ENCODE measurements at places on chromosomes 11 and 22.

- DNase-seq: no peak
Measured at GRCh38 chr11:67999201-67999629, 4.7 kb downstream of the UNC93B1 start.

GRCh38 chr22:21682385-21683175 lies 16.8 kb downstream of the PPIL2 start:
- DNase-seq: no peak

DNA sequence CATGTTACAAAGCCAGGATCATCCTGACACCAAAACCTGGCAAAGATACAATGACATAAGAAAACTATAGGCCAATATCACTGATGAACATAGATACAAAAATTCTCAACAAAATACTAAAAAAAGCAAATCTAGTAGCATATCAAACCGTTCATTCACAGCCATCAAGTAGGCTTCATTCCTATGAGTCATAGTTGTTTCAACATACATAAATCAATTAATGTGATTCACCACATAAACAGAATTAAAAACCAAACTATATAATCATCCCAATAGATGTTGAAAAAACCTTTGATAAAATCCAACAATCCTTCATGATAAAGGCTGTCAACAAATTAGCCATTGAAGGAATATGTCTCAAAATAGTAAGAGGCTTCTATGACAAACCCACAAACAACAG lies 1007.2 kb upstream of the RAG2 start:
- no peak for DNase-seq

- DNase-seq: no peak
Measured at GRCh38 chr11:108551651-108552462, 41.7 kb downstream of the EXPH5 start.

DNA sequence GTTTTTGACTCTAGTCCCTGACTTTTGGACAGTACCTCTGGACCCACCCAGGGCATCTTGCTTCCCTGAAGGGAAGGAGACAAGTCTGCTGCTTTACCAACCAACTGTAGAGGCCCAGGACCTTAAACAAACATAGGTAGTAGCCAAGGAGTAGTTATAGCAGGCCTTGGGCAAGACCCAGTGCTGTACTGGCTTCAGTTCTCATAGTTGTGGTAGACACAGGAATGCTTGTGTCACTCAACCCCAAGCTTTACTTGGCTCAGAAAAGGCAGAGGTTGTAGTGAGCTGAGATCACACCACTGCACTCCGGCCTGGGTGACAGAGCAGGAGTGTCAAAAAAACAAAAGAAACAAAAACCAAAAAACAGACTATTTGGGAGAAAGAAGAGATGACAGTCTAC lies 21.3 kb upstream of the OR52M1 start:
- no peak for DNase-seq

DNA sequence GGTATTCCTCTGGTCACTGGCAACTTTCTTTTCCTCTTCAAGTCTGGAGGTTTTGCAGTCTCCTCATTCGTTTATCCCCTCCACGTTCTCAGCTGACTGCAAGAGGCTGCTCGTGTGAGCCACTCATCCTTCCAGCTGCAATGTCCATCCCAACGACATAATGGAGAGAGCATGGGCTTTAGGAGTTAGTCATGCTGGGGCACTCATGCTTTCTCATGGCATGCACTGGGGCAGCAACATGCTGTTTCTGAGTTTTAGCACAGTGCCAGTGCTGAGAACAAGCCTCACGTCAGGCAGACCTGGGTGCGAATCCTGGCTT lies 7.1 kb downstream of the DCPS start:
- no peak for DNase-seq

GRCh38 chr22:25023879-25024278 lies 71.4 kb downstream of the KIAA1671 start:
- no peak for DNase-seq

GRCh38 chr11:122109932-122110331 lies 6.1 kb downstream of the BLID start:
- DNase-seq: no peak

DNA sequence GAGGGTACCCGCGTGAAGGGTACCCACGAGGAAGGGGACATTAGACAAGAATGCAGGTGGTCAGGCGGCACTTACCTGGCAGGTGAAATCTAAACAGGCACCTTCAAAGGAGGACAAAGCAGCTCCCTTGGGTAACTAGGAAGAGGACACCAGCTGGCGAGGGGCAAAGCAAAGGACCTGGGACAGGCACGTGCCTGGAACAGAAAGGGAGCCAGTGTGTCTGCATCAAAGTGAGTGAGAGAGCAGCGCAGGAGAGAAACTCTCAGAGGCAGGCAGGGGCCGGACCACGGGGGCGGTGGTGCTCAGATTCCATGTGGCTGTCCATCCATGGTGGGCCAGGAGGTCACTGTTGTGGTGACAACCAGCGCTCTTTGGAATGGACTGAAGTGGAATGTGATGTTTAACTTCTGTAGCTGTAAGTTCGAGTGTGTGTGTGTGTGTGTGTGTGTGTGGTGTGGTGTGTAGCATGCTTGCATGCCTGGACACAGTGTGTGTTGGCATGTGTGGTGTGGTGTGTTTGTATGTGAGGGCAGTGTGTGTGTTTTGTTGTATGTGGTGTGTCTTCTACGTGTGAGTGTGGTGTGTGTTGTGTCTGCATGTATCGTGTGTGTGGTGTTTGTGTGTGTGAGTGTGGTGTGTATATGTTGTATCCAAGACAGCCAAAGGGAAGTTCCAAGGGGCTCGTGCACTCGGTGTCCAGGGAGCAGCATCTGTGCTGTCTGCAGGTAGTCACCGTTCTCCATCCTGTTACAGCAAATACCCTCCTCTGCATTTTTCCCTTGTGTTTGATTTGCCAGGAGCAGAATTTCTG lies 86.4 kb downstream of the CDKN1C start:
- DNase-seq: no peak

DNA sequence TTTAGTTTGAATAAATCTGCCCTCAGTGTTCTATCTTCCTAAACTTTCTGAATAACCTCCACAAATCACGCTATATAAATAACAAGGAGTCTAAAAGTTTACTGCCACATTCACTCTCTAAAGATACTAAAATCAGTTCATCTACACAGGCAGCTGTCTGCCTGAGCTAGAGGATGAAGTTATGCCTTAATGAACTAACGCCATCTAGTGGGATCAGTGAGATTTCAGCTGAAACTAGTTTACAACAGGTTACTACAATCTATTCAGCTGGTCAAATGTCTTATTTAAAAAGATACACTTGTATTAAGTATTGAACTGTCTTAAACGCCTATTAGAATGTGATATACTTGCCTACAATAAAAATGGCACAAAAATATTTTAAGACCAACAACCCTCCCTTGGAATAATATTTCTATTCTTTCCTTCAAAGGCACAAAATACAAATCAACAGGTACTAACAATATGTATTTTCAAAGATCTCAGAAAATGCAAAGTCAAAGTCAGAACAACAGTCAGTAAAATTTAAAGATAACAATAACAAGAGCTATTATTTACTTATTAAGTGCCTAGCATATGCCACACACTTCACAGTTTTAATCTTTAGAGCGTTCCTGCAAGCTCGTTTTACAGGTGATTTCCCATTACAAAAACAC lies 84.1 kb downstream of the LARGE2 start:
- no peak for DNase-seq

GRCh38 chr22:39631381-39632286 lies 61.1 kb downstream of the CACNA1I start:
- DNase-seq: no peak

DNA sequence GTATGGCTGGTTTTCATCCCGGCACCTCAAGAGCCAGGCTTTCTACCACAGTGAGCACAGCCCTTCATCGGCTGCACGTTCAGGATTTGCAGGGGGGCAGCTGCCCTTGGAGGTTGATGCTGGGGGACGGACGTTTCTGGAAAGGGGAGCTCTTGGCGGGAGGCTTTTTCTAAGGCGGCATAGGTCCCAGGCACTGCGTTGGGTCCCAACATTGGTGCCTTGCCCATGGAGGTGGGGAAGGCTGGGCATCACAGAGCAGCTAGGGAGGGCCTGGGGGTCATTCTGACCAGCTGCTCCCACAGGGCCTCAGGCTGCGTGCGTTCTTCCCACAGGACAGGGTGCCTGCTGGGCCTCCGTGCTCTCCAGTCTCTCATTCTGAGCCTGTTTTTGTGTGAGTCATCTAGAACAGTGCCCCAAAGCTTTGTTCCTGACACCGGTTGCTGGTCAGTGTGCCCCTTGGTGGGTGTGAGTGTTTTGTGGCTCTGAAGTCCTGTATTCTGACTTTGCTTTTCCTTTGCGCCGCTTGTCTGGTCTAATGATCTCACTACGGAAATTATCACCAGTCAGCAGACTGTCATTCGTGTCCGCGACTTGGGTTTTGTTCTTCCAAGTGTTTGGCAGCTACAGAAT lies 275.9 kb downstream of the TBC1D22A start:
- no peak for DNase-seq

GRCh38 chr11:69198891-69199582 lies 43.3 kb downstream of the SMIM38 start:
- no peak for DNase-seq

- DNase-seq: peak; percentile 89
Measured at GRCh38 chr22:43385770-43386641, 25.8 kb upstream of the MPPED1 start.

DNA sequence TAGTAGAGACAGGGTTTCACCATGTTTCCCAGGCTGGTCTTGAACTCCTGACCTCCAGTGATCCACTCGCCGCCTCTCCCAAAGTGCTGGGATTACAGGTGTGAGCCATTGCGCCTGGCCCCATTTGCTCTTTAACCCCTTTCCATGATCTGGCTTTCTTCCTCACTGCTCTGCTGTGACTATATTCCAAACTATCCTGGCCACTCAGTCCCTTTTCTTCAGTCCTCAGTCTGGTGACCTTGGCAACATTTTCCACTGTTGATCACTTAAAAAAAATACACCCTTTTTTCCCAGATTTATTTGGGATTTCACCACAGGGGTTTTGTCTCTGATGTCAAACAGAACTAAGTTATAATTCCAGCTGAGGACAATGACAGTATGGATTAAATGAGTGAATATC lies 24.5 kb downstream of the MMP20 start:
- no peak for DNase-seq

GRCh38 chr11:110735455-110736170 lies 23.4 kb upstream of the ARHGAP20 start:
- DNase-seq: no peak

- no peak for DNase-seq
Measured at GRCh38 chr11:199782-200181, 6.9 kb downstream of the SCGB1C1 start.

DNA sequence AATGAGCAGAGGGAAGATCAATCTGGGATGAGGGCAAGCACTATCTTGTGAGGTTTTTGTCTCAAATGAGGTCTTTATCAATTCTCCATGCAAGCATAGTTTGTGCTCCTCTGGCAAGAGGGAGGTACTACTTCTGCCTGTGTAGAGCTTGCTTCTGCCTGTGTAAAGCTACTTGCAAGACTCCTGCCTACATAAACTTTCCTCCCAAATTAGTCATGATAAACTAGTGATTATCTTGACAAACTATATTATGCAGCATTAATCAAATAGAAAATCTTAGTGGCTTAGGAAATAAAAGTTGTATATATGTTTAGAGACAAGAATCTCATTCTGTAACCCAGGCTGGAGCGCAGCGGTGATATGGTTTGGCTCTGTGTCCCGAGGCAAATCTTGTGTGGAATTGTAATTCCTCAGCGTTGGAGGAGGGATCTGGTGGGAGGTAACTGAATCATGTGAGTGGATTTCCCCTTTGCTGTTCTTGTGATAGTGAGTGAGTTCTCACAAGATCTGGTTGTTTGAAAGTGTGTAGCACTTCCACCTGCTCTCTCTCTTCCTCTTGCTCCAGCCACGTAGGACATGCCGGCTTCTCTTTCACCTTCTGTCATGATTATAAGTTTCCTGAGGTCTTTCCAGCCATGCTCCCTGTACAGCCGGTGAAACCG lies 8.0 kb upstream of the MMP10 start:
- DNase-seq: no peak

GRCh38 chr11:95148938-95149337 lies 59.3 kb downstream of the ENDOD1 start:
- DNase-seq: no peak

- peak; percentile 87 for DNase-seq
Measured at GRCh38 chr11:66429983-66430602, 8.6 kb downstream of the MRPL11 start.

DNA sequence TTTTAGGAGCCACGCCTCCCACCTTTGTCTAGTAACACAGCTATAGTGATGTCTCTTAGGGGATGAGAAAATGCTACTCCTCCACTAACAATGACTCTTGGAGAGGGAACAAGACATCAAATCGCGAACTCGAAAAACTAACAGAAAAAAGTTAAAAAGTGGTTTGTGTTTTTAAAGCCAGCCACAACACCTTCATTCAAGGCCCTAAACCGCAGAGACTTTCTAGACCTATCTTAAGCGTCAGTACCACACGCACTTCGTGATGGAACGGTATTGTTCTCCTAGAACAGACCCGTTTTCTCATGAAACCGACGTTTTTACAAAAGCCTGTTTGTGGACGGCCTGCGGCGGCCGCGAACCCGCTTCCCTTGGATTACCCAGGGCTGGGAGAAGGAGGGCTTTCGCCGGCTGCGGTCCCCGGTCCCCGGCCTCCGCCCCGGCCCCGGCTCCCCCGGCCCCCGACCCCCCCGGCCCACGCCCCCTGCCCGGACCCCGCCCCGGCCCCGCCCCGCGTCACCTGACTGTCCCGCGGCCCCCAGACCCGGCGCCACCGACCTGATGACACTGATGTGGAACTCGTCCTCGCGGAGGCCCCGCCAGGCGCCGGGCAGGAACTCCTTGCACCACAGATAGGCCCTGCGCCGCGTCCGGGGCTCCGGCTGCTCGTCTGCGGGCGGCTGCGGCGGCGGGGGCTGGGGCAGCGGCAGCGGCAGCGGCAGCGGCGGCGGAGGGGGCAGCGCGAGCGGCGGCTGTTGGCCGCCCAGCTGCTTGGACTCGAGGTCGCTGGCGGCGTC lies 718 bp downstream of the CHKA start:
- peak; percentile 50 for DNase-seq

DNA sequence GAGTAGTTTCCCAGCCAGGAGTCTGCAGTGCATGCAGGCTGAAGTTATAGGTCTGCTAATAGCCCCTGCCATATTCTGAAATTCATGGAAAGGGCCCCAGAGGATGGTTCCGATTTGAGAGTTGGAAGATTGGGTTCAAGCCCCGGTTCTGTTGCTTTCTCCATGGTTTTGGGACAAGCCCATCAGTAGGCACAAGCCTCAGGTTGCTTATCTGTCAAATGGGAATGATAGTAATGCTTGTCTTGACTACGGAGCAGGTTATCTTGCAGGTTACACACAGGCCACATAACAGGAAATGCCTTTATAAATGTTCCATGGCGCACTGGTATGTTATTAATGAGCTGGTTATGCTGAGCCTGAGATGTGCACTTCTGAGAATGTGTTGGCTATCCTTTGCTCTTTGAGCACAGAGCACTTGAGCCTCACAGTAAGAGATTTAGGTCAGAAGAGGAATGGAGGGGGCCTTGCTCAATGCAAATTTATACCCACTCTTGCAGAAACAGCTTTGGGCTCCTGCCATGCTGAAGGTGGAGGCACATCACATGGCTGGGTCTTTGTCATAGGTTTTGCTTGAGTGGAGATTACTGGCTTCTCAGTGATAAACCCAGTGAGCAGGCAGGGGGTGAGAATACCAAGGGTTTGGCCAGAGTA lies 47.1 kb downstream of the ZNRF3 start:
- no peak for DNase-seq

- no peak for DNase-seq
Measured at GRCh38 chr11:118312328-118312727, 7.8 kb downstream of the CD3E start.

- DNase-seq: no peak
Measured at GRCh38 chr11:79165908-79166307, 274.9 kb downstream of the TENM4 start.

- no peak for DNase-seq
Measured at GRCh38 chr11:64684357-64684756, 38.6 kb downstream of the NRXN2 start.

- DNase-seq: no peak
Measured at GRCh38 chr22:29152954-29153719, 52.6 kb upstream of the EMID1 start.

Measured in dorsolateral prefrontal cortex (tissue), 122 donors.